Cardiac muscle cell (in vitro differentiated cells and primary cell): ENCODE measurements at places on chromosomes 5 and 9.

GRCh38 chr5:158198636-158199035 lies 339.7 kb upstream of the CLINT1 start:
- no peak for DNase-seq

DNA sequence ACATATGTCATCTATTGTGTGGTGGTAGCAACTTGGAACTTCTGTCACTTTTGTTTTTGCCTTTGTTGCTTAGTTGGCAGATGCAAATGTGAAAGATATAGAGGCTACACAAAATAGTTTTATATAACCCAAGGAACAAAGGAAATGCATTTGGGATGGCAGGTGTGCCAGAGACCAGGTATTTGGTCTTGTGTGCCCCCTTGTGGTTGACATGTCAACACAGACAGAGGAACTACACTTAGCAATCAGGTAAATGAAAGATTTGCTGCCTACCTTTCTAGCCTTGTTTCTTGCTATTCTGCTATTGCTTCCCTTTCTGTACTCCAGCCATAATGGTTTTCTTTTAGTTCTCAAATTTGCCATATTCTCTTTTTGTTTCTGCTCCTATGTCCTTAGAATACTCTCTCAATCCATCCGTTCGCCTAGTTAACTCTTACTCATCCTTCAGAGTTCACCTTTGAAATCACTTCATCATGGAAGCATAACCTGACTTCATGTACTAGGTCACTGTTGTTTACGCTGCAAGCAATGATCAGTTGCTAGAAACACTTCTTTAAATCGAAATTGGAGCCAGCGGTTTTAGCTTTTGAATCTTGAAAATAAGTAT lies 119.5 kb downstream of the TRPM3 start:
- DNase-seq: peak; percentile 60

DNA sequence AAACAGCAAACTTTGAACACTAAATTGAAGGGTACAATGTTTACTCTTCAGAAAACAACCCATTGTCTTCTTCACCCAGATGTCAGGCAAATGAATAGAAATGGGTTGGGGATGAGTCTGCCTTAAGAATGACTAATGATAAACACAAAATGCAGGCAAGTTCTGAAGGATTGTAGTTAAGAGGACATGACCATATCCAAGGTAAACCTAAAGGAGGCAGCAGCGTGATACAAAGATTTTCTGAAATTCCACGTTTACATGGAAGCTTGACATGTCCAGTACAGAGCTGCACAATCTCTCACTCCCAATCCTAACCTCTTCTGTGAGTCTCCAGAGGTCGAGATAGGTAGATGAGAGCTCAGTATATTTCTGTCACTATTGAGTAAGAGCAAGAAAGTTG lies 1263.2 kb upstream of the CDH6 start:
- DNase-seq: no peak

GRCh38 chr5:151271336-151271735 lies 18.4 kb downstream of the GM2A start:
- DNase-seq: no peak

GRCh38 chr9:80555782-80556325 lies 984.1 kb downstream of the TLE4 start:
- DNase-seq: no peak

DNA sequence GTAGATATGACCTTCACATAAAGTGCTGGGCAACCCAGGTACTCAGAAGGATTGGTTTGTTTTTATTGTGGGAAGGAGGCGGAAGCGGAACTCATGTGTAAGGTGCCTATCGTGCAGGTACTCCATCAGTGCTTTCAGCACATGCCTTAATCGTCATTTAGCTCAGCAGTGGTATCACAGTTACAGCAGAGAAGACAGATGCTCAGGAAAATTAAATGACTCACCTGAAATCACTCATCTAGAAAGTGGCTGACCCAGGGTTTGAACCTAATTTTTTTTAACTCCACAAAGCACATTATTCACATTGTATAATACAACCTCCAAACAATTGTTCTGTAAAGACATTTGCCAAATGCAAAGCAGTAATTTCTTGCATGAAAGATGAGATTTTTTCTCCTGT lies 2.2 kb downstream of the C5orf46 start:
- no peak for DNase-seq
